Uterine smooth muscle cell (primary cell): ENCODE measurements at places on chromosomes 11 and 22. TPM values are rescaled to one million over a fixed set of nuclear protein-coding genes. Genes with fewer than 3 reads are reported as not detected.

The MUC5AC gene
- under 0.01 TPM in 1 of 2 replicates, not detected in the other for total RNA-seq

The ANGPTL5 gene
- not detected in 2 replicates for total RNA-seq

The SLC6A5 gene
- not detected in 2 replicates for total RNA-seq

The TXN2 gene
- total RNA-seq: 24.6 and 27.9 TPM in 2 replicates

The TTC38 gene
- total RNA-seq: 27.4 and 30.0 TPM in 2 replicates

The FGF19 gene
- not detected in 2 replicates for total RNA-seq

The YPEL4 gene
- total RNA-seq: 0.66 and 1.6 TPM in 2 replicates

The KDELR3 gene
- 78.1 and 98.8 TPM in 2 replicates for total RNA-seq

The OR52A1 gene
- not detected in 2 replicates for total RNA-seq
